ENCODE measurements at places on chromosomes 7 and 10. TPM values are rescaled to one million over a fixed set of nuclear protein-coding genes. Genes with fewer than 3 reads are reported as not detected.

Gene SCART1
- 1.6 TPM for total RNA-seq

DNA sequence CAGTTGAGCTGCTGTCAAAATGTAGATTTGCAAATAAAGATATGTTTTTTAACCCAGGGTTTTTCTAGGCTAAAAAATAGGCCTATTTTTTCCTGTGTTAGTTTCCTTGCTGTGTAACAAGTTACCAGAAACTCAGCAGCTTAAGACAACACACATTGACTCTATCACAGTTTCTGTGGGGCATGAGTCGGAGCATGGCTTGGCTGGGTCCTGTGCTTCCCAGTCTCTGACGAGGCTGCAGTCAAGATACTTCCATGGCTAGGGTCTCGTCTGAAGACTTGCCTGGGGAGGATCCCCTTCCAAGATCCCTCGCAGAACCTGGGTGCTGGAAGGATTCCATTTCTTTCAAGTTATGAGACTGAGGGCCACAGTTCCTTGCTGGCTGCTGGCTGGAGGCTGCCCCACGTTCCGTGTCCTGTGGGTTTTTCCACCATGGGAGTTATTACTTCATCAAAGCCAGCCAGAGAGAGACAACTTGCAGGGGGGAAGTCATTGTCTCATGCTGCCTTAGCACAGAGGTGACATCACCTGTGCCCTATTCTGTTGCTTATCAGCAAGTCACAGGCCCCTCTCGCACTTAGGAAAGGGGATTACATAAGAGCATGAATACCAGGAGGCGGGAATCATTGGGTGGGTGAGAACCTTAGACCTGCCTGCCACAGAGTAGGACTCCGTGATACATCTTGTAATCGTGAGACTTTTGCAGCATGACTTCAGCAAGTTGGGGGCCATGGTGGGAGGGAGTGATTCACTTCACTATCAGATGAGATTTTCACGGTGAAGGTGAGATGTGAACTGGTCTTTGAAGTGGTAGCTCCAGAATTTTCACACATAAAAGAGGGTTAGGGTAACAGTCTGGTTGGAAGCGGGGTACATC, 77.9 kb downstream of the CCNY start:
- DNase-seq: no peak

DNA sequence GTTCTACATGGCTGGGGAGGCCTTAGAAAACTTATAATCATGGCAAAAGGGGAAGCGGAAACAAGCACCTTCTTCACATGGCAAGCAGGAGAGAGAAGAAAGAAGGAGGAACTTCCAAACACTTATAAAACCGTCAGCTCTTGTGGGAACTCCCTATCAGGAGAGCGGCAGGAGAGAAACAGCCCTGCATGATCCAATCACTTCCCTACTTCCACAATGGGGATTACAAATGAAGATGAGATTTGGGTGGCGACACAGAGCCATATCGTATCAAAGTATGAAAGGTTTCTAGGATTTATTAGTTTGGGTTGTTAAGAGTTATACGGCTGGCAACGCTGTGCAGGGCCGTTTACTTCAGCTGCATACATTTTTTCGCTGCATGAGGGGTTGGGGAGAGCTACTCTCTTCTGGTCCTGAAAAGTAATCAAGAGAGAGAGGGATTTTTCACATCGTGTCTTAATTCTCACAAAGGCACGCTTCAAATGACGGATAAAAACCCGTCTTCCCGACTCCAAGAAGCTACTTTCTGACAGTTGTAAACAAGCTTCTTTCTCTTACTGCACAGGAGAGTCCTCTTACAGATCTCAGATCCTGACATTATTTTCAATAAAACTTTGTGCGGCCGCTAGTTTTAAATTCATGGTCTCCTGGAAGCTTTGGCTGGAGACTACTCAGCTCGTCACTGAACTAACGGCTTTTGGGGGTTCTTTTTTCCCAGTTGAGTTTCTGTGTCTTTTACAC, 751 bp upstream of the GTPBP10 start:
- no peak for DNase-seq

Gene ZEB1
- total RNA-seq: 38.7 TPM

GRCh38 chr10:96462606-96463151, 51.0 kb downstream of the TLL2 start:
- DNase-seq: no peak

DNA sequence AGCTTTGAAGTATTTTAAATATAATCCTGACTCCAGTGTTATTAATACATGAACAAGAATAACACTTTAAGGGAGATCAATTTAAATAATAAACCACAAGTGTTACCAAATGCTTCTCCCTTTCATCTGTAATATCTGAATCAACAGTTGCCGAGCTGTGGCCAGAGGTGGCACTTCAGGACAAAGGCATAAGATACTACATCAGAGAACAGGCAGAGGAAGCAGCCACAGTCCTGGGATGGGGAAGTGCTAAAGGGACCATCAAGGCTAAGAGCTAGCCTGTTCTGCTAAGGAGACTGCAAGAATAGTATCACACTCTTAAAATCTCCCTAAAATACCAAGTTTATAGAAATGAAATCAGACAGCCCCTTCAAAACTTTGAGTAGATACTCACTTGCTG, 378.2 kb upstream of the PRKCQ start:
- no peak for DNase-seq

DNA sequence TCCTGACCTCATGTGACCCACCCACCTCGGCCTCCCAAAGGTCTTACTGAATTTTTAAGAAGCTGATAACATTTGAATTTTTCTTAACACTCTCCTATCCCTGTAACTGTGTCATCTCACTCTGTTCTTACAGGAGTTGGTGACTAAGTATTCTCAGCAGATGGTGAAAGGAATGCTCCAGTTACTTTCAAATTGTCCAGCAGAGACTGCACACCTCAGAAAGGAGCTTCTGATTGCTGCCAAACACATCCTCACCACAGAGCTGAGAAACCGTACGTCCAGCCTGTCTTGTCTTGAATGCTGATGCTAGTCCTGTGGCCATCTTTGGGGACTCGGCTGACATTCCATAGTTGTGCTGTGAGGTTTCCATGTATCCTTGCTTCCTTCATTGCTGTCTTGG, 24.9 kb downstream of the TRRAP start:
- DNase-seq: no peak

DNA sequence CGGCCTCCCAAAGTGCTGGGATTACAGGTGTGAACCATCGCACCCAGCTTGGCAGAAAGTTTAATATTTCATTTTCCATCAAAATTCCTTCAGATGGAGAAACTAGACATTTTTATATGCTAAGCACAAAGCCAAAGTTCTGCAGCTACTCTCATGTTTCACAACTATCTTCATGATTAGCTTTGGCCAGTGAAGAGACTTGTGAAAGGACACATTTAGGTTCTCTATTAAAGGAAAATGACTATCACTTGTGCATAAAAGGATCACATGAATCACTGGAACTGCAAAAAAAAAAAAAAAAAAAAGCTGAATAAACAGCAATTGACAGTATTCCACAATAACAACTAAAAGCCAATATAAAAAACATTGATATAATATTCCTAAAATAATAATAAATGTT, 16.2 kb downstream of the FGFBP3 start:
- no peak for DNase-seq

- no peak for DNase-seq
Measured at GRCh38 chr10:82411416-82411815, 536.4 kb downstream of the NRG3 start.

- DNase-seq: no peak
Measured at GRCh38 chr7:73786588-73786987, 16.5 kb upstream of the CLDN3 start.

DNA sequence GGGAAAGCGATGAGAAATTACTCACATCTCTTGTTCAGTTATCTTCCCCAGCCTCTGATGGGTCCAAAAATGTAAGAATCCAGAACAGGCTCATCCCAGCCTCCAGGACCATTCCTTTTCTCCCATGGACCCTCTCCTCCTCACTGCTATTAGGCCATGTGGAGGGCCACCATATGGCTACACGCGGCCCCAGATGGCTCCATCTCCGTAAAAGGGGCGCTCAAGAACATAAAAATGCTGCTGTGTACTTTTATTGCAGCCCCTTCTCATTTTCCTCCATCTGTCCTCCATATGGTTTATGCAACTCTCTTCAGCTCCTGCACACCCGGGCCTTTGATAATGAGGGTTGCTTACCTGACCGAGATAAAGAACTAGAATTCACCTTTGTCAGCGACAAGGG, 166.2 kb downstream of the RAPGEF5 start:
- no peak for DNase-seq

GRCh38 chr7:129311429-129311828, 86.6 kb downstream of the AHCYL2 start:
- no peak for DNase-seq

GRCh38 chr10:6464862-6465430, 115.1 kb downstream of the PRKCQ start:
- no peak for DNase-seq

- DNase-seq: no peak
Measured at GRCh38 chr7:17807242-17807641, 133.1 kb downstream of the SNX13 start.

Gene SUN3
- total RNA-seq: not detected

- DNase-seq: no peak
Measured at GRCh38 chr10:71401056-71401455, 4.3 kb downstream of the CDH23 start.

DNA sequence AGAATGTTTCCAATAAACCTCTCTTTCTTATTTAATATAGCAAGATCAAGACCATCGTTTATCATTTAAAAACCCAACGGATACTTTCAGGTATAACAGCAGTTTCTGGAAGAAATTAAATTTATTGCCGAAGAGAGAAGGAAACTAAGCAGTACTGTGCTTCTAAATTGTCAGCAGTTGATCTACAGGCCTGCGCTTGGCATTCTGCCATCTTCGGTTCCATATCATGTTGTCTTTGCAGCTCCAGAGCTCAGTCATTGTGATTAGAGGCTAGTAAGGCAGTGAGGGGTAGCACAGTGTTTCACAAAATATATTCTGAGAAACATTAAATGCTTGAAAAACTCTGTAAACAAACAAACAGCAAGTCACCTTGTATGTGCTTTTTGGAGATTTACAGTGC, 301.3 kb downstream of the REEP3 start:
- no peak for DNase-seq

DNA sequence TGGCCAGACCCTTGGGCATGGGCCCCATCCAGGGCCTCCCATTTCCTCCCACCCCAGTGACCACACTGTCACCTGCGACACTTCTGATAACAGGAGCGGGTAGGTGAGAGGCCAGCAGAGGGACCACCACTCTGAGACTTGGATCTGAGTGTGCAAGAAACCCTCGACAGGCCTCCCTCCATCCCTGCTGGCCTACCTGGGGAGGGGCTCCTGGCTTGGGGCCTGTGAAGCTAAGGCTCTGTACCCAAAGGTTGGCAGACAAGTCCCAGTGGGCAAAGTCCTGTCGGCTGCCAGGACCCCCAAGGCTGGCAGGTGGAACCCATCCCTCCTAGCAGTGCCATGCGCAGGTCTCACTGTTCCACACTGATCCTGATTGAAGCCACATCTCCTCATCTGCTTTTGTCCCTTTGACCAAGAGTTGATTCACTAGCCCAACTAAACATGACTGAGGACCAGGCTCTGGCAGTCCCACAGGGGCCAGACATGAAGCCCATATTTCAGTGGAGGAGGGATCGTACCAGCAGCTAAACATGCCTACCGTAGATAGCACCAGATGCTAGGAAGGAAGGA, 1.2 kb upstream of the PGAM2 start:
- DNase-seq: no peak

Gene FRMD4A
- total RNA-seq: 65.3 TPM

- DNase-seq: no peak
Measured at GRCh38 chr10:60281792-60282353, 107.8 kb downstream of the ANK3 start.

- DNase-seq: no peak
Measured at GRCh38 chr10:57849691-57850357, 417.9 kb downstream of the IPMK start.

Gene STAG3
- 1.1 TPM for total RNA-seq

GRCh38 chr7:96508371-96508770, 186.5 kb upstream of the SLC25A13 start:
- DNase-seq: no peak

Gene CNPY1
- total RNA-seq: 2.4 TPM

Gene METTL27
- total RNA-seq: 2.3 TPM

GRCh38 chr10:86377797-86378146, 11.2 kb upstream of the GRID1 start:
- DNase-seq: no peak

DNA sequence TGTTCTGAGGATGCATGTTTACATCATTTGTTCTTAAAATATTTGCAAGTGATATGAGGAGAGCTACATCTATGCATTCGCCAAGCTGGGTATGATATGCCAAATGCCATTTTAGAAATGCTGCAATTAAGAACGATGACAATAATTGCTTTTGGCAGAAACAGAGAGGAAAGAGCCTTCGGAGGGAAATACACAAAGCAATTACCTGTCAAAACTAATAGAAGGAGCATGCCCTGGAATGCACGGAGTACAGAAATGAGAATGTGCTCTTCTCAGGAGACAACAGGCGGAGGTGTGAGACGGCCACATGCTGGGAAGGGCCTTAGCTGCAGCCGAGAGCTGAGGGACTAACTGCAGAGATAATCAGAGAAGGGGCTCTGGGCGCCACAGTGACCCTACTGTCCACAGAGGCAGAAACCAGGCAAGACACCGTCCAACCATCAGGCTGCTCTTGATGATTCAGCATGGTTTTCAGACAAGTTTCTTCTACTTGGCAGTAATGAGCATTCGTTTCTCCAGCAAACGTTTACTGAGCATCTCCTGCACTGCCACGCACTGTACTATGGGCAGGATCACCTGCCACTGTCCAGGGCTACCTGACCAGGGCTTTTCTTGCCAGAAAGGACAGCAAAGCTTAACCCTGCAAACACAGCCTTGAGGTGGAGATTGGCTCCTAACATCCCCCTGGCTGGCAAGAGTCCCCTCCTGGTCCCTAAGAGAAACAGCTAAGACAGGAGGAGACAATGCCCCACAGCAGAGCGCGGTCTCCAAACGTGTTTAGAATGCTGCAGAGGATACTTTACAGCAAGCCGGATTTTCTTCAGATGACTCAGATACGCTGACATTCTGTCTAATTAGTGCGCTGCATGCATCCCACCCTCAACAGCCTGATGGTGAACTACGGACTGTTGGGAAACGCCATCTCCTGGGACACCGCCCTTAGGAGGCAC, 18.1 kb downstream of the VIPR2 start:
- DNase-seq: no peak

DNA sequence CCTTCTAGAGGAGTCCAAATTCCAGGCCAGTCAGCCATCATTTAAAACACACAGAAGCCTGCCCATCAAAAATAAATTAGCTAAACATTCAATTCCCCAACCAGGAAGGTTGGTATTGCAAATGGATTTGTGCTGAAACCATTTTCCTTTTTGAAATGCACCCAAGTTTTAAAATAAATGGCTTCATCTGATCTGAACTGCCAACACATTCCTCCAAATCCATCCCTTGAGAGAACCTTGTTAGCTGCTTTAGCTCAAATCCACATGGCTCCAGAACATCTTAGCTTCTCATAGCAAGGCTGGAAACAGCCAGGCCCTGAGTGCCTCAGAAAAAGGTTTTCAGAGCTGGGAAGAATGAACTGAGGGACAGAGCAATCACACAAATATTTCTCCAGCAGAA, 306.3 kb downstream of the FZD1 start:
- no peak for DNase-seq

- no peak for DNase-seq
Measured at GRCh38 chr10:108904163-108904838, 1019.0 kb downstream of the XPNPEP1 start.

GRCh38 chr10:6200440-6200733, 2.3 kb upstream of the PFKFB3 start:
- DNase-seq: no peak

- no peak for DNase-seq
Measured at GRCh38 chr7:121609208-121609607, 213.1 kb upstream of the FAM3C start.

GRCh38 chr7:118153551-118154177, 30.3 kb upstream of the LSM8 start:
- DNase-seq: no peak

Gene SPDYE1
- not detected for total RNA-seq
